ENCODE measurements at places on chromosomes 4 and X. TPM values are rescaled to one million over a fixed set of nuclear protein-coding genes. Genes with fewer than 3 reads are reported as not detected.

The TMEM154 gene
- 27.3 TPM for polyA plus RNA-seq

The MSX1 gene
- not detected for polyA plus RNA-seq

The VGLL1 gene
- not detected for polyA plus RNA-seq

The LRRC66 gene
- polyA plus RNA-seq = 0.23 TPM

The HSFX2 gene
- polyA plus RNA-seq = not detected

The SSX1 gene
- not detected for polyA plus RNA-seq

The MED14 gene
- 14.5 TPM for polyA plus RNA-seq

The NEXMIF gene
- polyA plus RNA-seq = 0.82 TPM

All from naive thymus-derived CD4-positive, alpha-beta T cell (primary cell).